ENCODE measurements at places on chromosomes 12 and 14. TPM values are rescaled to one million over a fixed set of nuclear protein-coding genes. Genes with fewer than 3 reads are reported as not detected.

GRCh38 chr14:63387711-63388110 is 69.0 kb upstream of the GPHB5 start:
- DNase-seq = no peak

DLGAP5 gene
- 144 TPM for total RNA-seq

NUDT4 gene
- total RNA-seq = 93.8 TPM

DNA sequence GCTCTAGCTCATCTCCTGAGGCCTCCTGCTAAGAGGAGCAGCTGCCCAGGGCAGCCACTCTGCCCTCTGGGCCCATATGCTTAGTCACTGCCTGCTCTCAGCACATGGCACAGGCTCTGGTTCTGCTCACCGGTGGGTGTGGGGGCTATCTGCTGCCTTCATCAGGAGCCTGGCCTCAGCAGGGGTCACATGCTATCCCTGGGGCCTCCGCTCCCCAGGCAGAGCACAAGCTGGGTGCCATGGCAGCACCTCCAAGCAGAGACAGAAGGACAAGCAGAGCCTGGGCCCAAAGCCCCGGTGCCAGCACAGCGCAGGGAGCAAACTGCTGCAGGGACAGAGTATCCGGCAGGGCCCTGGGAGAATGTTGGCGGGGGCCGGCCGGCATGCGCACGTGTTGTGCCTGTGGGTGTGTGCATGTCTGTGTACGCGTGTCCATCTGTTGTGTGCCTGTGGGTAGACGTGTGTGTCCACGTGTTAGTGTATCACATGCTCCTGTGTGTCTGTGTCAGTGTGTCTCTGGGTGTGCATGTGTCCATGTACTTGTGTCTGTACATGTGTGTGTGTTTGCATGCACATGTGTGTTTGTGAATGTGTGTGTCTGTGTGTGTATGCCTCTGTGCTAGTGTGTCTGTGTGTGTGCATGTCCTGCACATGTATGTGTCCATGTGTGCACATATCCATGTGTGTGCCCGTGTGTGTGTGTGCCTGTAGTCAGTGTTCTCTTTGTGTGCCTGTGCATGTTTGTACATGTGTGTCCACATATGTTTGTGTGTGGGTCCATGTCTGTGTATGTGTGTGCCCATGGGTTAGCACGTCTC is 326.9 kb downstream of the TMEM121 start:
- DNase-seq = no peak
